Stimulated activated CD4-positive, alpha-beta T cell treated with anti-CD3 and anti-CD28 coated beads, Interleukin-15, amount 100 ng/mL, for 1 hour (primary cell): ENCODE measurements at places on chromosomes 6 and 20.

GRCh38 chr20:18738055-18738454 lies 75.5 kb upstream of the SCP2D1 start:
- no peak for DNase-seq

- no peak for DNase-seq
These were observed 31.1 kb downstream of the LRFN2 start for GRCh38 chr6:40556023-40556422.

DNA sequence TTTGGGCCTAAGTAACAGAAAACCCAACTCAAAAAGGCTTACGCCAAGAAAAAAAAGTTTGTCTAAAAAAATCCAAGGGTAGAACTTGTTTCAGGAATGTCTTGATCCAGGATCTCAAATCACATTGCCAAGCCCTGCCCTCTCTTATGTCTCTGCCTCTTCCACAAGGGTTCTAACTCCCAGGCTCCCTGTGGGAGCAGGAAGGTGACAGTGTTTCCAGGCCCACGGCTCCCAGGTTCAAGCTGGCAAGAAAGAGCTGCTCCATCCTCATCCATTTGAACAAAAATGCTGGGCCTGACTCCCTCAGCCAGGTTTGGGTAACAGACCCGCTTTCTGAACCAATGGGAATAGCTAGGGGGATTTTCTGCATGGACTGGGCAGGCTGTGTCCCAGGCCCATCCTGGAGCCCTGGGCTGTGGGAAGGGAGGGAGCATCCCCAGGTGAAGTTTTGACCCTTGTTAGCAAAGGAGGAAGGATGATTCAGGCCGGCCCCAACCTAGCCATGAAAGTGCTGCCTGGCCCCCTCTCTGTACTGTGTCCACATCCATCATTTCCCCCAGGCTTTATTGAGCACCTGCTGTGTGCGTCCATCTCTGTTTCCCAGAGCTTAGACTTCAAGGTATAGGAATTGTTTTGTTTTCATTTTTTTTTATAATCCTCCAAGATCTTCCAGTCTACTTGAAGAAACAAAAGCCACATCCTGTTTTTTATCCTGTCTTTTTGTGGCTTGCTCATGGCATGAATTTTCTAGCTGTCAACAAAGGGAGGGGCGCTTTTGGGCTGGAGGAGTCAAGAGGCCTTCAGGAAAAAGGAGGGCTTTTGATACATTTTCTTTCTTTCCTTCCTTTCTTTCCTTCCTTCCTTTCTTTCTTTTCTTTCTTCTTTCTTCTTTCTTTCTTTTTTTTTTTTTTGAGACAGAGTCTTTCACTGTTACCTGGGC lies 159.8 kb downstream of the TFAP2C start:
- no peak for DNase-seq

DNA sequence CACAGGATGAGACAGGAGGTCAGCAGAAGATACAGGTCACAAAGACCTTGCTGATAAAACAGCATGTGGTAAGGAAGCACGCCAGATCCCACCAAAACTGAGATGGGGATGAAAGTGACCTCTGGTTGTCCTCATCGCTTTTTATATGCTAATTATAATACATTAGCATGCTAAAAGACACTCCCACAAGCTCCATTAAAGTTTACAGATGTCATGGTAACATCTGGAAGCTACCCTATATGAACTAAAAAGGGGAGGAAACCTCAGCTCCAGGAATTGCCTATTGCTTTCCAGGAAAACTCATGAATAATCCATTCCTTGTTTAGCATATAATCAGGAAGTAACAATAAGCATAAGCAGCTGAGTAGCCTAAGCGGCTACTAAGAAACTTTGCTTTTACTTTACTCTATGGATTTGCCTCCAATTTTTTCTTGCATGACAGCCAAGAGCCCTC lies 8.4 kb upstream of the RIN2 start:
- DNase-seq: no peak

GRCh38 chr6:43331891-43332290 lies 23.3 kb upstream of the CRIP3 start:
- DNase-seq: no peak

DNA sequence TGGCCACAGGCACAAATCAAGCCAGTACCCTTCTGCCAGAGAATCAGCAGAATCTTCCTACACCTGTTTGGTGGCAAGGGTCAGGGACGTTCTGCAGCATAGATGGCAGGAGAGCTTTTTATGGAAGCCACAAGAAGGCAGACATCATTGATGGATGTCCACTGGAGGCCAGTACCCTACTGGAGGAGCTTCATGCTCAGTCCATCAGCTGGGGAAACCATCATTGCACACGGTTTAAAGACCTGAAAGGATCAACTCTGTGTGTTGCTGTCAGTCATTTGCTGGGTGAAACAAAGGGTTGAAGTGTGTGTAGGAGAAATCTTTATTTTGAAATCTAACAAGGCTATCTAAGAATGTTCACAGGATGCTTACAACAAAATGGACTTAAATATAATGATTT lies 158.9 kb upstream of the SASH1 start:
- DNase-seq: no peak

DNA sequence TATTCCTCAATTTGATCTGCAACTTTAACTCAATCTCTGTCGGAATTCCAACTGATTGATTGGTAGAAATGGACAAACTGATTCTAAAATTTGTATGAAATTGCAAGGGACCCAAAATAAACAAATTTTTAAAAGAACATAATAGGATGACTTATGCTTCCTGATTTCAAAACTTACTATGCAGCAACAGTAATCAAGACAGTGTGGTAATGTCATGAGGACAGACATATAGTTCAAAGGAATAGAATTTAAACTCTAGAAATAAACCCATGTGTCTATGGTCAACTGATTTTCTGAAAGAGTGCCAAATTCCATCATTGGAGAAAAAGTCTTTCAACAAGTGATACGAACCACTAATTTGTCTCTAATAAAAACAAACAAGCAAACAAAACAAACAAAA lies 1320.1 kb upstream of the GJE1 start:
- no peak for DNase-seq

GRCh38 chr20:46914789-46915379 lies 20.2 kb downstream of the EYA2 start:
- no peak for DNase-seq

DNA sequence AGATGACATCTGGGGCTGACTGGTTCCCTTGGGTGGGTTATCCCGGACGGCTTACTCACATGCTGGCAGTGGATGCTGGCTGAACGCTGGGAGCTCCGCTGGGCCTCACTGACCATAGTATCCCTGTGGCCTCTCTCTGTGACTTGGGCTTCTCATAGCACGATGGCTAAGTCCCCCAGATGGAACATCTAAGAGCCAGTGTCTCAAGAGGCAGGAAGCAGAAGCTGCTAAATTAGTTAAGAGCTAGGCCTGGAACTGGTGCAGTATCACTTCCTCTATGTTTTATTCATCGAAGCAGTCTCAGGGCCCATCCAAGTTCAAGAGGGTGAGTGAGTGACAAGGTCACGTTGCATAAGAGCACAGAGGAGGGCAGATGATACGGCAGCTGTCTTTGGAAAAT lies 116.5 kb upstream of the LAMP5 start:
- no peak for DNase-seq
